ENCODE measurements at places on chromosomes 12 and 14. TPM values are rescaled to one million over a fixed set of nuclear protein-coding genes. Genes with fewer than 3 reads are reported as not detected.

The ADAM21 gene
- polyA plus RNA-seq: 0.16 TPM

The FAM186B gene
- 0.12 TPM for polyA plus RNA-seq

The AQP5 gene
- polyA plus RNA-seq: not detected

The SALL2 gene
- polyA plus RNA-seq: 7.2 TPM

The LPAR5 gene
- polyA plus RNA-seq: not detected

The FGD6 gene
- polyA plus RNA-seq: 2.1 TPM

The EMP1 gene
- 228 TPM for polyA plus RNA-seq

The LTA4H gene
- 35.1 TPM for polyA plus RNA-seq

The ZNF891 gene
- 0.47 TPM for polyA plus RNA-seq

The CPNE6 gene
- polyA plus RNA-seq: not detected

The POLE2 gene
- 3.3 TPM for polyA plus RNA-seq

All from BJ (cell line).